HAP-1 (cell line): ENCODE measurements at places on chromosomes 2 and 18.

GRCh38 chr2:200338692-200339091, 32.2 kb downstream of the SPATS2L start:
- no peak for DNase-seq

- DNase-seq, result peak; percentile 99
These were observed 198.9 kb upstream of the NABP1 start for GRCh38 chr2:191478799-191479679.

- DNase-seq, result peak; percentile 81
These were observed 49.3 kb downstream of the GREB1 start for GRCh38 chr2:11582862-11583752.

GRCh38 chr18:58438958-58439300, 190.0 kb downstream of the ALPK2 start:
- no peak for DNase-seq

- DNase-seq, result peak; percentile 17
These were observed 91.5 kb upstream of the TMEFF2 start for GRCh38 chr2:192286093-192286701.

DNA sequence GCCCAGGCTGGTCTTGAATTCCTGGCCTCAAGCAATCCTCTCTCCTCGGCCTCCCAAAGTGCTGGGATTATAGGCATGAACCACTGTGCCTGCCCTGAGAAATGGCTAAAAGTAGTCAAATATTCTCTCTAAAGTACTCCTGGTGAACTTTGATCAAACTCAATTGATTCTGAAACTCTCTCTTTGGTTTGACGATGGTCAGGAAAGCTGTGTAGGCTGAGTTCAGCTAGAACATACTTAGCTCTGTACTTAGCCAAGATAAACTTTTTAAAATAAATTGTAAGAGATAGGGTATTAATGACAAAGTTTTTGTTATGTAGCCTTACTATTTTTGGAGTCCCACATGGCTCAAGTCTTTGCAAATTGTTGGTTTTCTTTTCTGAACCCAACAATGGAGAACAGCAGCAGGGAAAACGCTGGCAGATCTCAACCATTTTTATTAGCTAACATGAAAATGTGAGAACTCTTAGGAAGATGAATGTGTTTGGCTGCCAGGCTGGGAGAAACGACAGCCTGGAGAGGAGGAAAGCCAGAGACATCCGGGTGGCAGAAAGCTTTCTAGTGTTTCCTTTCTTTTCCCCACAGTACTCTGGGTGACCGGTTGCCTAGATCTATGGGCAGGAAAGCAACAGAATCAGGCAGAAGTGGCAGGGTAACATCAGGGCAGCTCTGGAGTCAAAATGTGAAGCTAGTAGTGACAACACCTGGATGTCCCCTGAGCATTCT, 193.0 kb upstream of the LHCGR start:
- no peak for DNase-seq

- DNase-seq, result no peak
These were observed 78.9 kb upstream of the DAPL1 start for GRCh38 chr2:158716121-158716791.

- no peak for DNase-seq
These were observed 117.3 kb upstream of the HNMT start for GRCh38 chr2:137846993-137847392.

- no peak for DNase-seq
These were observed 241.0 kb upstream of the COPS8 start for GRCh38 chr2:236844711-236845110.

GRCh38 chr2:12169721-12170120, 423.3 kb downstream of the LPIN1 start:
- no peak for DNase-seq

DNA sequence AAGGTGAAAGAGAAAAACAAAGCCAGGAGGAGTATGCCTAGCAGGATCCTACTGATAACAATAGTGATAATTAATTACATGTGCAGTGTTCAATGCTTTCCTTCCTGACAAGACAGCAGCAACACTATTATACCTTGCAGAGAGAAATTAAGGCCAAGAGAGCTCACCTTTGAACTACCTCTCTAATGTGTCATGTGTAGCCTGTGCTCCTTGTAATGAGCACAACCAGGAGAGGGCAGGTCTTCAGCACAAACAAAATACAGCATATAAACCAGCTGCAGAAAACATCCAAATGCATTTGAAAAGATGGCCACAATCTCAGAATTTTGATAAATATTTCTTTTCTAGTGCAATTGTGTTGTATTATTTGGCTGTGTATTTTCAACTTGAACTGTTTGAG, 1425.7 kb downstream of the DSC3 start:
- DNase-seq, result no peak

- no peak for DNase-seq
These were observed 134.1 kb downstream of the COPS8 start for GRCh38 chr2:237219826-237220225.

- no peak for DNase-seq
These were observed 124.3 kb downstream of the RBMS1 start for GRCh38 chr2:160368988-160369930.

- DNase-seq, result no peak
These were observed 109.2 kb downstream of the EXOC6B start for GRCh38 chr2:72716601-72717000.

GRCh38 chr2:241500016-241500415, 8.4 kb downstream of the STK25 start:
- no peak for DNase-seq

DNA sequence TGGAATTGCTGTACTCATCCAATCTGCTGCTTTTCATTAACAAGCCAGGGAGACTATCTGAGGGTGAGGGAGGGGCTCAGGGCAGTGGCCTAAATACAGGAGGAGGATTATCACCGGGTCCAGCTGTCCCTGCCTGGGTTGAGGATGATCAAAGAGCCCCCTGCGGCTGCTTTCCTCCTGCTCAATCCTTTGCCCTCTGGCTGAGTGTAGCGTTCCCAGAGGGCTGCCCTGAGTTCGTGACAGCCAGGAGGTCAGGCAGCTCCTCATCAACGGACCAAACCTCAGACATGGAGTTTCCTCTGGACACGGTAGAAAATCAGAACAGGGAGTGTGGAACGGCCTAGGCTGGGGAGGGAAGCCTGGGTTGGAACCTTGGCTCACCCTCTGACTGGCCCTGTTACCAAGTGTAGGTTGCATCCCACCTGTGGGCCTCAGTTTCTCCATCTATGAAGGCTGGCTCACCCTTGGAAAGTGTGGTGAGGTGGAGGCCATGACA, 23.5 kb downstream of the CIB4 start:
- no peak for DNase-seq

DNA sequence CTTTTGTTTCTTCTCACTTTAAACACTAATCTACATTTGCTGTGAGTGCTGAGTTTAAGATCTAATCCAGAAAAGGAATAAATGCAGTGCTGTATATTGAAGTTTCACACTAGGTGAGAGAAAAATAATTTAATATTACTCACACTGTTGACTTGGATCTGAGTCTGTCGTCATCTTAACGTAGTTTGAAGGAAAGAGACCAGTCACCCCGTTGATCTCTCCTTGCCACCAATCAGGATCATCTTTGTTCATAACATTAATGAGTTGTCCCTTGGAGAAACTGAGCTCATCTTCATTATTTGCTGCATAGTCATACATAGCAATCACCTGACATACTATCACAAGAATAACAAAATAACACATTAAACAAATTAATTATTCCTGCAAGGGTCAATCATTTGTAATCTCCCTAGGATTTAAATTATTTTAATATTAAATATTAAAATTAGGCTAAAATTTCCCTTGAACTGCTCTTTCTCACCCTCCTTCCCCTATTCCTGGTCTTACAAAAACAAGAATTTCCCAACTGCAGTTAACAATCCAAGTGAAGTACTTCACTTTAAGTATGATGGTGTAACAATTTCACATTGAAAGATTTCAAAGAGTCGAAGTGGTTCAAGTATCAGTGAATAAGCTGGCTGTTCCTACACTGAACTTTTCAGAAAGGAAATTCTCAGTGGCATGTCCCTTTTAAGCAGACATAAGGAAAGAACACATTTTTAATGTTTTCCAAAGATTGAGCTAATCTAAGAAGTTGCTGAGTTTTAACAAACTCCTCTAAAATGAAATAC, 71.3 kb downstream of the FAM228A start:
- no peak for DNase-seq

- DNase-seq, result no peak
These were observed 1403.6 kb downstream of the SUCLG1 start for GRCh38 chr2:83055376-83056010.

GRCh38 chr2:218891275-218892135, 10.9 kb downstream of the WNT10A start:
- DNase-seq, result no peak

- DNase-seq, result no peak
These were observed 87.9 kb downstream of the OSBPL6 start for GRCh38 chr2:178282075-178282815.

DNA sequence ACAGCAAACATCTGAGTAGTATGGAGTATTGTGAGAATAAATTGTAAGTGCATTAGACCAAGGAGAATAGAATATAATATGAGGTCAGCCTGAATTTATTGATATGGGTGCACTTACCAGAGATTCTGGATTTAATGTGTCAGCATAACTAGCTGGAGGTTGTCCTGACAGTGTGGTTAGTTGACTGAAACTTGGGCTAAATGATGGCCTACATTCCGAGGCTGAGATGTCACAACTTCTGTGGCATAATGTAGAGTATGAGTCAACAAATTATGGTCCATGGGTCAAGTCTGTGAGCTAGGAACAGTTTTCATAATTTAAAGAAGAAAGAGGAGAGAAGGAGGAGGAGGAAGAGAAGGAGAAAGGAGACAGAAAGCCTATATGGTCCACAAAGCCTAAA, 127.6 kb downstream of the QPCT start:
- no peak for DNase-seq

GRCh38 chr18:24791751-24792545, 331.5 kb downstream of the HRH4 start:
- DNase-seq, result no peak
